ENCODE measurements at places on chromosomes 4 and X. TPM values are rescaled to one million over a fixed set of nuclear protein-coding genes. Genes with fewer than 3 reads are reported as not detected.

OPN1MW2 gene
- not detected for total RNA-seq

VEGFD gene
- 6.0 TPM for total RNA-seq

APELA gene
- 2.0 TPM for total RNA-seq

DNA sequence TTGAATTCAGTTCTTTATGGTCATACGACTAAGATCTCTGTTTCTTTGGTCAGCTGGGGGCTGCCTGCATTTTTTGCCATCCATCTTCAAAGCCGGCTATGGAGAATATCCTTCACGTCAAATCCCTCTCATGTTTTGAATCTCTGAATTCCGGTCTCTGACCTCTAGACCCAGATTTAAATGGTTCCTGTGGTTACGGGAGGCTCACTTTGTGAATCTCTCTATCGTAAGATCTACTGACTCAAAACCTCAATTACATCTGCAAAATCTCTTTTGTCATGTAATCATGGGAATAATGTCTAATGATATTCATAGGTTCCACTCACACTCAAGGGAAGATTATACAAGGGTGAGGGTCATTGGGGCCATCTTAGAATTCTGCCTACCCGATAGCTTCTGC, 5.7 kb upstream of the MPC1L start:
- no peak for DNase-seq
- no peak overlapping the region for H3K27ac ChIP-seq
- no peak overlapping the region for H3K4me3 ChIP-seq
- no peaks in the 10 kb centered on the region for H3K36me3 ChIP-seq

DNA sequence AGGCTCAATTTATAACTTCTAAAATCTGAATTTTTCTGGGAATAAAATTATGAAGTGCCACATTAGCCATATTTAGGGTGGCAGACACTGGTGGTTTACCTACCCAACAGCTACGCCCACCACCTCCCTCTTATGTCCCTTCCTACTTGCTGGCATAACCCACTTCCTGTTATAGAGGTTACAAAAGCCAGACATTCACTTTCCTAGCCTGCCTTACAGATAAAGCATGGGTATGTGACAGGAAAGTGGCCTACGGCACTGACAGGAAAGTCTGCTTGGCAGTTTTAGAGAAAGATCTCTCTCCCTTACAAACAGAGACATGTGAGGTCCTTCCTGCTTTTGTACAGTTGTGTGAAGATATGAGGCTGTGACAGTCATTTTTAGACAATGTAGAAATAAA, 12.4 kb downstream of the DDX53 start:
- H3K4me1 ChIP-seq = no peaks in the 10 kb centered on the region
- H3K27ac ChIP-seq = no peak overlapping the region
- no peak overlapping the region for H3K4me3 ChIP-seq
- DNase-seq = no peak
- peaks cover 4% of the 10 kb centered on the region for H3K36me3 ChIP-seq

- H3K4me1 ChIP-seq = no peaks in the 10 kb centered on the region
- no peak overlapping the region for H3K4me3 ChIP-seq
- no peaks in the 10 kb centered on the region for H3K36me3 ChIP-seq
- no peaks in the 10 kb centered on the region for H3K27me3 ChIP-seq
- no peak overlapping the region for H3K27ac ChIP-seq
These were observed 13.7 kb downstream of the ETNPPL start for GRCh38 chr4:108749119-108749518.

- no peak overlapping the region for H3K27ac ChIP-seq
- H3K27me3 ChIP-seq = no peaks in the 10 kb centered on the region
- no peaks in the 10 kb centered on the region for H3K36me3 ChIP-seq
These were observed 278.6 kb upstream of the KLF3 start for GRCh38 chr4:38385093-38386004.

DNA sequence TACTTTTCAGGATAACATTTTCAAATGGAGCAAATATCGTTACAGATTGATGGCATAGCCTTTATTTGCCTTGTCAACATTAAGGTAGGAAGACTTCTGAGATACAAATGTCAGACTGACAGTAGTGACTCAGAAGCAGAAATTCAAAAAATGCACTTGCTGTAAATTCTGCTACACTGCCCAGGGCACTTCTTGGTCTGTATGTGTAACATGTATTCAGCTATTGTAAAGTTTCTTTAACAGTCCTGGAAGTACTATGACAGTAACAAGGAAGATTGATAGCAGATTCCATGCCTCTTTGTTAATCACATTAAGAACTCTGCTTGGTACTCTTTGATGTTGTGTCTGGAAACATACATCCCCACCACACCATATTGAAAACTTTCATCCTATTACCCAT, 69.6 kb upstream of the PCDH18 start:
- no peak for DNase-seq

KLB gene
- total RNA-seq = 2.0 TPM

DNA sequence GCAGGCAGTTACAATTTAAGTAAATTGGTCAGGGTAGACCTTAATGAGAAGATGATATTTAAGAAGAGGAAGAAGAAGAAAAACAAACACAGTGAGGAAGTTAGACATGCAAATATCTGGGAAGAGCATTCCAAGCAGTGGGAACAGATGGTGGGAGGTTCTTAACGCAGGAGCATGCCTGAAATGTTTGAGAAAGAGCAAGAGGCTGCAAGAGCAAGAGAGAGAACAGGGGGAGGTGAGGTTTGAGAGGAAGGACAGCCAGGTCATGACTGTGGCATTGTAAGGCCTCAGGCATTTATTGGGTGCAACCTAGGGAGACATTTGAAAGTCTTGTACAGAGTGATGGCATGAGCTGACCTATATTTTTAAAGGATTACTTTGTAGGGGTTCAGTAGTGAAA, 136.0 kb downstream of the UGT8 start:
- no peak overlapping the region for H3K4me3 ChIP-seq

KIAA1210 gene
- not detected for total RNA-seq

- H3K36me3 ChIP-seq = no peaks in the 10 kb centered on the region
- H3K27me3 ChIP-seq = no peaks in the 10 kb centered on the region
- no peak overlapping the region for H3K4me3 ChIP-seq
These were observed 75.6 kb downstream of the CPE start for GRCh38 chr4:165454426-165454825.

- H3K27me3 ChIP-seq = no peaks in the 10 kb centered on the region
- H3K36me3 ChIP-seq = no peaks in the 10 kb centered on the region
- DNase-seq = no peak
- H3K4me3 ChIP-seq = no peak overlapping the region
These were observed 1026.6 kb downstream of the RAPGEF2 start for GRCh38 chr4:160129439-160129838.

Measured in breast epithelium (tissue), 4 donors.